Progenitor cell of endocrine pancreas (in vitro differentiated cells): ENCODE measurements at places on chromosomes 16 and 17. TPM values are rescaled to one million over a fixed set of nuclear protein-coding genes. Genes with fewer than 3 reads are reported as not detected.

The ZNF764 gene
- 36.1 and 36.6 TPM in 2 replicates for total RNA-seq

The CCL17 gene
- total RNA-seq: not detected in 2 replicates

DNA sequence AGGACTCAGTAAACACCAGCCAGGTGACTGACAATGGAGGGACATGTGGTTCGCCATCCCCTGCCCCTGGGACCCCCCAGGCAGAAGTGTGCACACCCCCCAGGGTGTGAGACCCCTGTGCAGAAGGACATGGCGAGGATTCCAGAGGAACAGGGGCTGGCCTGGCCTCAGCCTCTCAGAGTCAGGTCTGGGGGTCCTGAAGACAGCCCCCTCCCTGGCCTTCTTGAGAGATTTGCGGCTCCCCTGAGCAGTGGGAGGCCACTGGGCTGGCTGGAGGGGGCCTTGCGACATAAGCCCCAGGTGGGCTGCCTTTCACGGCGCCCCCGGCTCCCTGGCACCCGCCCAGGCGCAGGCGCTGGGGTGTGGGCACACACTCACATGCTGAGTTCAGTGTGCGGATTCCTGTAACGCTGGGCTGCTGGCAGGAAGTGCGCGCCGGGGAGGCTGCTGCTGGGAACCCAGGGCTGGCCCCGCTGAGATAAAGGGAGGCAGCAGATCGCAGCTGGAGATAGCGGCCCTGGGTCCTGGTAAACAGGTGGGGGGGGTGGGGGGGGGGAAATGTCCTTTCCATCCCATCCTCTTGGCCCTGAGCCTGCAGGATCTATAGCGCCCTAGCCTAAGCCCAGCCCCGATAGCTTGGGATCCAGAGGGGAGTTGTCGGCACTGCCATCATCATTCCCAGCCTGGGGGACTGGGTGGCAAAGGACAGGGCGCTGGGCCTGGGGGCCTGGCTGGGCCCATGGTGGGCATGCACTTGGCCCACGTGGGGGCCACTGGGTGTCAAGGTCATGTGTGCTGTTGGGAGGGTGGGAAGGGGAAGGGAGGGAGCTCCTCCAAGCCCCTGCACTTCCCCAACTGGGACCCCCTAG is 27.1 kb downstream of the TMEM235 start:
- no peaks in the 10 kb centered on the region for H3K27me3 ChIP-seq
- no peak for DNase-seq

GRCh38 chr17:29693751-29694150 is 71.0 kb upstream of the CORO6 start:
- no peaks in the 10 kb centered on the region for H3K36me3 ChIP-seq
- no peaks in the 10 kb centered on the region for H3K27me3 ChIP-seq
- no peak for DNase-seq
- no peak overlapping the region for H3K27ac ChIP-seq
- peaks cover 3% of the 10 kb centered on the region for H3K4me1 ChIP-seq
- no peak overlapping the region for H3K4me3 ChIP-seq

GRCh38 chr16:60636117-60636516 is 1400.1 kb downstream of the CDH8 start:
- H3K27me3 ChIP-seq: no peaks in the 10 kb centered on the region
- H3K27ac ChIP-seq: no peak overlapping the region
- no peak for DNase-seq
- H3K4me1 ChIP-seq: peaks cover 2% of the 10 kb centered on the region
- no peaks in the 10 kb centered on the region for H3K36me3 ChIP-seq

GRCh38 chr16:89667633-89668032 is 10.0 kb downstream of the SPATA33 start:
- no peak overlapping the region for H3K4me3 ChIP-seq
- DNase-seq: no peak
- H3K36me3 ChIP-seq: peaks cover 36% of the 10 kb centered on the region
- no peaks in the 10 kb centered on the region for H3K4me1 ChIP-seq
- no peak overlapping the region for H3K27ac ChIP-seq
